ENCODE measurements at places on chromosomes 1 and 21. TPM values are rescaled to one million over a fixed set of nuclear protein-coding genes. Genes with fewer than 3 reads are reported as not detected.

- DNase-seq: no peak
Observed at GRCh38 chr1:23558872-23559135, 497 bp downstream of the ID3 start.

VSIG8 gene
- total RNA-seq: not detected

DNA sequence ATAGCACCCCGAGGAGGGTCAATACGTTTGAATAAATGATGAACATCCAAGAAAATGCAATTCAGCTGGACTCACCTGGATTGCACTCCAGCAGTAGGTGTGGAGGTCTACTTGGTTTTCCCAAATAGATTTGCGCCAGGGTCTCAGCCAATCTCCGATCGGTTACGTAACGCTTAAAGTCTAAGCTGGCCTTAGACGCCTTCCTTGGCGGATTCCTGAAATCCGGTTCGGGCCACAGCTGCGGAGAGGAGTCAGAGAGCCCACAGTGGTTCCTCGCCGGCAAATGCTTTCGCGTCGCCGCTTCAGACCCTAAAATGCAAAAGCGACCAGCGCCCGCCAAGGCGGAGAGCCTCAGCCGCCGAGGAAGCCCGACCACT, 322 bp downstream of the TFB2M start:
- peak; percentile 62 for DNase-seq

CELA2A gene
- total RNA-seq: not detected

- no peak for DNase-seq
Observed at GRCh38 chr1:81554534-81554933, 246.2 kb upstream of the ADGRL2 start.

DNA sequence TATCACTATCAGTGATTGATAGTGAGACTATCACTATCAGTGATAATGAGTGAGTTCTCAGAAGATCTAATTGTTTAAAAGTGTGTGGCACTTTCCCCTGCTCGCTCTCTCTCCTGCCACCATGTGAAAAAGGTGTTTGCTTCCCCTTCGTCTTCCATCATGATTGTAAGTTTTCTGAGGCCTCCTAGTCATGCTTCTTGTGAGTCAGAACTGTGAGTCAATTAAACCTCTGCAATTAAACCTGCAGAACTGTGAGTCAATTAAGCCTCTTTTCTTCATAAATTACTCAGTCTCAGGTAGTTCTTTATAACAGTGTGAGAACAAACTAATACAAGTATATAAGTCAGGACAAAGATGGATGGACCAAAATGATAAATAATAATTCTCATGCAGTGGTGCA, 7.0 kb upstream of the IL23R start:
- no peak for DNase-seq

NBPF20 gene
- 1.2 TPM for total RNA-seq

DNA sequence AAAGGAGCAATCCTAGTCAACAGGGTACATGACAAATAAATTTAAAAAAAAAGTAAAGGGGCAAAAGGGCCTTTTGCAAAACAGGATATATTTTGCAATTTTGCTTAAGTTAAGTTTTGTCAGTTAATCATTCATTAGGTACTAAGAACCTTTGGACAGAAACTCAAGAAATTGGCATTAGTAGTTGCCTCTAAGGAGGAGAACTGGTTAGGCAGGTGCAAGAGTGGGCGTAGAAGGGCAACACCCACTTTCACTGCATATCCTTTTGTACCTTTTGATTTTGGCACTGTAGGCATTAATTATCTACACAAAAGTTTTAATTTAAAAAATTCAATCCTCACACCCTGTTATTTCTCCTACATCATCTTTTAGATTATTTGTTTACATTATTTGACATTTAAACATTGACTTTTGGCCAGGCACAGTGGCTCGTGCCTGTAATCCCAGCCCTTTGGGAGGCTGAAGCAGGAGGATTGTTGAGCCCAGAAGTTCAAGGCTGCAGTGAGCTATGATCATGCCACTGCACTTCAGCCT, 4.3 kb downstream of the DDAH1 start:
- DNase-seq: no peak

DNA sequence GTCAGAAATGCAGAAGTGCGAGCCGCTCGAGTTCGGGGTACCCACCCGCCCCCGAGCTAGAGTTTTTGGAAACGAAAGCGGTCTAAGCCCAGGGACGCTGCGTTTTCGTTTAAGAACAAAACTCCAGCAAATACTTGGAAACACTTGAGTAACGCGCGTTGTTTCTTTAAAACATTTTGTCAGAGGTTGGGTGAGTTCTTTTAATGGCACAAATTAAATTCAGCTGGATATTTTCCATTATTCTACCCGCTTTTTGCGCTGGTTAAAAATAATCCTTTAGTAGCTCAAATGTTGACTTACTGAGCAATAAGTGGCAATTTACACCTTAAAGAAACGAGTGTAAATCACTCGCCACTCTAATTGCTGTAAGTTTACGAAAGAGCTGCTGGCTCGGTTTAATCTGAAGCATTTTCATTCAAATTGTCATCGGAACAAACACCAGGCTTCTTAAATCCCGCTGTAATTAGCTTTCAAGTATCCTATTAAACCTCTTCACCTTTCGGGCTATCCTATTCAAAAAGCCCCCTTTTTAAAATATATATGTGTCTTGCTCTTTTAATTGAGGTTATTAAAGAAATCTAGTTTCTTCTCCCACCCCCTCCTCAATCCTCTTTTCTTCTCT, 1.5 kb downstream of the LHX8 start:
- DNase-seq: peak; percentile 9

C1QTNF12 gene
- total RNA-seq: 3.9 TPM

- peak; percentile 39 for DNase-seq
Observed at GRCh38 chr1:101002551-101002950, 23.0 kb downstream of the DPH5 start.

DNA sequence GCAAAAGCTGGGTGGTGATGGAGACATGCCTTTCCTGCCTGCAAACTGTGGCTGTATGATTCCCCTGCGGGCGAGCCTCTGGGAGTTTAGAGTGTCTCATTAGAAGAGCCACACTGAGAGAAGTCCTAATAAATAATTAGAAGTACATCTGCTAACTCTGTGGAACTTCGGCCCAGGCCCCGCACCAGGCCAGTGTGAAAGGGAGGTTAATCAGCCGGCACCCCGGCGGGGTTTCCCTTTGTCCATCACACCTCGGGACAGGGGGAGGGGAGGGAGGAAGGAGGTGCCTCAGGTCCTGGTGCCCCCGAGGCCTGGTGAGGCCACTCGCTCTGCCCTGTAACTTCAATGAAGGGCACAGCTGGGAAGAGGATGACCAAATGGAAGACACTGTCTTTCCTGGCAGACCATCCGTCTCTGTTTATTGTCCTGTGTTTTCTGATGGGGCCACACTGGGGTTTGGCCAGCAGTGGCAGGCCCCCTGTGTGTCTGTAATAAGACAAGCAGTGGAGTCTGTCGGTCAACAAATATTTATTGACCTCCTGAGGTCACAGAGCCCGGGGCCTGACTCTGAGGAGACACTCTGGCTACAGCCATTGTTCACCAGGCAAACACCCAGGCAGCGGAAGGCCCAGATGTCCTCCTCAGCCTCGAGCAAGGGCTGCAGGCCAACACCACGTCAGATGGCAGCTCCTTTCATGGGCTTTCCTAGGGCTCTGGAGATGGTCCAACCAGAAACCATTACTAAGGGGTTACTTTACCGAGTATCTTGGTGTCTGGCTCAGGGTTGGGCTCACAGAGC, 267.5 kb upstream of the RAB4A start:
- no peak for DNase-seq

GRCh38 chr1:66243548-66244130, 290.3 kb upstream of the SGIP1 start:
- no peak for DNase-seq

- no peak for DNase-seq
Observed at GRCh38 chr1:175250027-175250426, 57.5 kb upstream of the KIAA0040 start.

CELA3A gene
- total RNA-seq: not detected

- DNase-seq: no peak
Observed at GRCh38 chr1:7407980-7408770, 362.9 kb upstream of the VAMP3 start.

DNA sequence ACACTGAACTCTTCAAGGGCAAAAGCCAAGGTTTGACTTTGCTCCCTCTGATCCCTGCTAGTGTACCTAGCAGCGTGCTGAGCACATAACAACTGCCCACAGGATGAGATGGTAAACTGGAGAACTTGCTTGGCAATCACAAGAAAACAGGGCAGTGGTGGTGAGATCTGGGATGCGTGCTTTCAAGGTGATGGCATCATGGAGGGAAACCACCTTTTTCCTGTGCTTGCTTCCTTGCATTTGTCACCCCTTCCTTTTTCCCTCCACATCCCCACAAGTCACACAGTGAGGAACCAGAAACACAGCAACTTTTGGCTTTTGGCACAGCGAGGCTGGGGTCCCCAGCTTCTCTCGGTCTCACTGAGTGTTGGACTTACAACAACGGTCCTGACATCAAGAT, 31.4 kb upstream of the BECN2 start:
- no peak for DNase-seq

GRCh38 chr1:156167536-156167935, 14.2 kb downstream of the SEMA4A start:
- DNase-seq: peak; percentile 31

MX2 gene
- total RNA-seq: 8.6 TPM

DNA sequence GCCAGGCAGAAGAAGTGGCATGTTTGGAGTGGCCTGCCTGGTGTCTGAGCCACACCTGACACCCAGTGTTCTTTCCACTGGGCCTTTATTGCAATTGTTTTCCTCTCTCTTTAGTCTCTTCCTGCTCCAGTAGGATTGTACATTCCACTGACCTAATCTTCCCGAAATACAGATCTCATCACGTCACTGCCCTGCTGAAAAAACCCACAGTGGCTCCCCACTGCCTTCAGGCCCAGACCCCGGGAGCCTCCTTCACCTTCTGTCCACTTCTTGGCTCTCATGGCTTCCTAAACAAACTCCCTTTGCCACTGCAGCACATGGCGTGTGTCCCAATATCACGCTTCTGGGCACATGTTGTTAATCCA, 25.3 kb upstream of the ATP5PO start:
- DNase-seq: peak; percentile 53

DNA sequence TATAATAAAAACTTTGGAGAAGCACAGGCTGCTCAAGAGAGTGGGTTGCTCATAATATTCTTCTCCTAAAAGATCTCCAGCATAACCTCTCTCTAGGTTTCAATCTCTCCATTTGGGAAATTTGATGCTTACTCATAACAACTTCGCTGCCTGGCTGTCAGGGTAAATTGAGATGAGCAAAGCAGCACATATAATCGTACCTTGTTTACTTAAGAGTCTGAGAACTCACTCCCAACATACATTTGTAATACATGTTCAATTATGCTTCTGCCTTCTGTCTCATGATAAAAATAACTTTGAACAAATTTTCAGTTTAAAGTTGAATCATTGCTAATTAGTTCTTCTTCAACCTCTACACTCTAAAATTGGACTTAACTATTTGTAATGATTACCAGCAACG, 68.9 kb downstream of the DUSP10 start:
- no peak for DNase-seq

DNA sequence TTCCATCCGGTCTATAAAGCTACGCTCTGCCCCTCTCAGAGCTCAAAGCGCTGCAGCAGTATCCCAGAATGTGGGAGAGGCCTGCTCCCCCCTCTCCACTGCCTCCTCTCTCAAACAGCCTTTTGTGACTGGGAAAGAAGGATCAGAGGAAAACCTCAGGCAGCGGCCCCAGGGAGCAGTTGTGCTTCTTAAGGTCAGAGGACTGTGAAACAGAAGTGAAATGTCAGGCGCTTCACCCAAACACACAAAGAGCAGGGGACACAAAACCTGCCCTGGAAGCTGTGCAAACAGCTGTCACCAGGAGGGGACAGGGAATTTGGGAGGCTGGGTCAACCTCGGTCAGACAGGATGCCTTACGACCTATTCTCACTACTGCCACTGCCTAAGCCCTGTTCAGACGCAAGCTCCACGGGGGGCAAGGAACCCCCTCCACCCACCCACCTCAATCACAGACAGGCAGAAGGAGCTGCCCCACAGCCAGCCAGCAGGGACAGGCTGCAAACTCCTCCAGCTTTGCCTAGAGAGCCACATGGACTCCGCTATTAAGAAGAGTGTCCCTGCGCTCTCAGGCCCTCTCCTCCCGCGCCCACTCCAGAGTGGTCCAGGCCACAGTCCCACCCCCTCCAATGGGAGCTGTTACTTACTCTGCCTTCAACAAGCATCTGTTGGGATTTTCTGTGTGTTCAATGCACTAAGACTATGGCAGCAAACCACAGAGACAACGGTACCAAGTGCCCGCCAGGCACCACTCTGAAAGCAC, 14.6 kb downstream of the SSBP3 start:
- no peak for DNase-seq

KRTAP12-2 gene
- total RNA-seq: not detected

PLCH2 gene
- 2.2 TPM for total RNA-seq

- no peak for DNase-seq
Observed at GRCh38 chr1:29429656-29430055, 193.3 kb downstream of the PTPRU start.

DNA sequence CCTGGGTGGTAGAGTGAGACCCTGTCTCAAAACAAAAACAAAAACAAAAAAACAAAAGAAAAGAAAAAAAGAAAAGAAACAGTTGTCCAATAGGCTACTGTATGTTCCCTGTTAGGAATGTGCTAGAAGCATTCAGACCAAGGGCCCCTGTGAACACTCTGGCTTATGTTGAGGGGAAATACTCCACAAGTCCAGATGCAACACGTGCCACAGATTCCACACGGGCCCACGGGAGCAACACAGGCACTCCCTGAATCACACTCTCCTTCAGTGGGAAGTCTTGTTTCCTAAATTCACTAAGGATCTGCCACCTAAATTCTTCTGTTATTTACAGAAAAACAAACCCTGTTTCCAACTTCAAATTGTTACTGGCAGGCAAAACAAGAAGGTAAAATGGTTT, 291.1 kb downstream of the PCP4 start:
- DNase-seq: no peak

DNA sequence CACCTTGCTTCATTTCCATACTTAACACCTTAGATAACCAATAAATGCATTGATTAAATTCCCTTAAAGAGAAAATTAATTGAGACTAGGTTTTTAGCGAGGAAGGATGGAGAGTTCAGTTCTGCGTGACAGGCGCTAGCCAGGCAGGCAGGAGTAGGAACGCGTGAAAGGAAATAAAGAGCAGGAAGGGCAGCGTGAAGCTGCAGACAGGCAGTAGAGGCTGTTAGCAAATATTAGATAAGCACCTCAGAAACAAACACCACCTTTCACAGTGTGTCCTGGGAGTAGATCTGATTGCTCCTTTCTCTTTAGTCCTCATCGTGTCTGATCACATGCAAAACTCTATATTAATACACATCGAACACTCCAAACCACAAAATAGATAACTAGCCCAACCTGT, 282.7 kb upstream of the ADGRL2 start:
- no peak for DNase-seq

- DNase-seq: peak; percentile 72
Observed at GRCh38 chr1:60281360-60281932, 207.9 kb upstream of the C1orf87 start.

CFHR5 gene
- not detected for total RNA-seq

B3GALT2 gene
- total RNA-seq: 0.39 TPM

LIN28A gene
- total RNA-seq: 16.7 TPM

ST6GALNAC5 gene
- 0.19 TPM for total RNA-seq
